ENCODE measurements at places on chromosomes 5 and 9. TPM values are rescaled to one million over a fixed set of nuclear protein-coding genes. Genes with fewer than 3 reads are reported as not detected.

SPATA31C2 gene
- total RNA-seq, result 0.07 TPM

C5orf58 gene
- total RNA-seq, result not detected

FAM169A gene
- total RNA-seq, result 10.4 TPM

ATP10B gene
- not detected for total RNA-seq

FOXD1 gene
- total RNA-seq, result 1.5 TPM

All from activated CD8-positive, alpha-beta T cell treated with anti-CD3 and anti-CD28 coated beads for 36 hours (primary cell).